ENCODE measurements at places on chromosomes 12 and 14.

- DNase-seq, result no peak
These were observed 33.7 kb downstream of the FOS start for GRCh38 chr14:75312341-75312740.

DNA sequence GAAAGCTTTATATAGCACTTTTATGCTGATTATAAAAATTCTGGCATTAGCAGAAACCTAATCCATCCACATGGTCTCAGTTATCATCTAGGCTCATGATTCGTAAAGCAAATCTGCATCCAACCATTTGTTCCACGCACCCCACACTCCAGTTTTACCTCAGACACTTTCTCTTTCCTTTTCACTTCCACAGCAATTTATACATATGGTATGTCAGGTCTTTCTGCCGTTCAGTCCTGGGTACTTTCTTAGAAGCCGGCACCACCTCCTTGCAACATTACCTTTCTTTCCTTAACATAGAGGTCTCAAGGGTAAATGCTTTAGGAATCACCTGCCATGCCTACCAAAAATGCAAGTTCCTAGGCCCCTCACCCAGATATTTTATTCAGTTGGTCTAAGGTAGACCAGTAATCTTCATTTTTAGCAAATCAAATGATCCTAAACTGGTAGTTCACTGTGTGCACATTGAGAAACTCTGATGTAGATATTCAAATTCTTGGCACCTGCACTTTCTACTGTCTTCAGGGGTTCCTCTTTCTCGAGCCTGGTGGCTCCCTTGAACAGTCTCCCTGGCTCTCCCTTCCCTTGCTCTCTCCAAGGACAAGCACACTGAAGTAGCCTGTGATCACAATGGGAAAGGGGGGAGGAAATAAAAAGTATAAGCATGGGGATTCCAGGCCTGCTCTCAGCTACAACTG is 2.8 kb upstream of the KRAS start:
- DNase-seq, result no peak

GRCh38 chr14:76181546-76181945 is 29.8 kb downstream of the GPATCH2L start:
- no peak for DNase-seq

DNA sequence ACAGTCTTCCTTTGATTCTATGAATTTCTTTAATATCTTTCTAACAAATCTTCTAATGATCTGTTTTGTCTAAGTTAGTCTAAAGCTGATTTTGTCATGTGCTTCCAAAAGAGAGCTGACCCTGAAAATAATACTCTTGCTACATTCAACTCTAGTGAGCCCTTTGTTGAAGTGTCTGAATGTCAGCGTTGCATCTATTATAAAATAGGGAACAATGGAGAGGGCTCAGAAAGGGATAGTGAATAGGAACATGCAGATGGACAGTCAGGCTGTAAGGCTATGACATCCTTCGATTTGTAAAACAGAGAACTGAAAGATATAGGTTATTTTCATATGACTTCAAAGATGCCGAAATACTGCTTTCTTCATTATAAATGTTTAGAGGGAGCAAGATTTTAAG is 304.5 kb downstream of the GALC start:
- DNase-seq, result no peak

DNA sequence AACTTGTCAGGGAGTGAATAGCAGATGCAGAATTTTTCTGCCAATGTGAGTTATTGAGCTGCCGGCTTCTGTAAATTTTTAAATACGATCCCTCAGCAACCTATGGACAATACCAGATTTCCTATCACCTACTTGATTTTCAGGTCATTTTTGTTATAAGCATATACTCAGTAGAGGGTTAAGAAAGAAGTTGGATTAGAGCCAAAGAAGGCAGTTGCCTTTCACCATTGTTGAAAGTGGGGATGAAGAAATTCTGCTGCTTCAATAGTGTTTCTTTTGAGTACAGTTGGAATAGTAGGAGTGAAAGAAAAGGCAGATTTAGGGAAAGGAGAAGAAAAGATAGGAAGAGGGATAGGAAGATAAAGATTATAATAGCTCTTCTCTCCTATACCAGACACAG is 197.1 kb downstream of the ATP23 start:
- no peak for DNase-seq

DNA sequence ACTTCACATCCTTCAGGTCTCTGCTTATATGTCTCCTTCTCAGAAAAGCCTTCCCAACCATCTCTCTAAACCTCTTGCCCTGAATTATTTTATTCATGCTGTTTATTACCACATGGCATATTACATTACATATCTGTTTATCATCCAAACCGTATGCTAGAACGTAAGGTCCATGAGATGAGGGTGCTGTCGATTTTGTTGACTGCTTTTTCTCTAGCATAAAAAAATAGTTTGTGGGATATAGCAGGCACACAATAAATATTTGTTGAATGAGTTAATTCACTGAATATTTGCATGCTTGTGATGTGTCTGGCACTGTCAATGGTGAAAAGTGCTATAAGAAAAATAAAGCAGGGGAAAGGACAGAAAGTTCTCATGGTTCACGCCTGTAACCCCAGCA is 22.9 kb downstream of the SAMD4A start:
- DNase-seq, result no peak

DNA sequence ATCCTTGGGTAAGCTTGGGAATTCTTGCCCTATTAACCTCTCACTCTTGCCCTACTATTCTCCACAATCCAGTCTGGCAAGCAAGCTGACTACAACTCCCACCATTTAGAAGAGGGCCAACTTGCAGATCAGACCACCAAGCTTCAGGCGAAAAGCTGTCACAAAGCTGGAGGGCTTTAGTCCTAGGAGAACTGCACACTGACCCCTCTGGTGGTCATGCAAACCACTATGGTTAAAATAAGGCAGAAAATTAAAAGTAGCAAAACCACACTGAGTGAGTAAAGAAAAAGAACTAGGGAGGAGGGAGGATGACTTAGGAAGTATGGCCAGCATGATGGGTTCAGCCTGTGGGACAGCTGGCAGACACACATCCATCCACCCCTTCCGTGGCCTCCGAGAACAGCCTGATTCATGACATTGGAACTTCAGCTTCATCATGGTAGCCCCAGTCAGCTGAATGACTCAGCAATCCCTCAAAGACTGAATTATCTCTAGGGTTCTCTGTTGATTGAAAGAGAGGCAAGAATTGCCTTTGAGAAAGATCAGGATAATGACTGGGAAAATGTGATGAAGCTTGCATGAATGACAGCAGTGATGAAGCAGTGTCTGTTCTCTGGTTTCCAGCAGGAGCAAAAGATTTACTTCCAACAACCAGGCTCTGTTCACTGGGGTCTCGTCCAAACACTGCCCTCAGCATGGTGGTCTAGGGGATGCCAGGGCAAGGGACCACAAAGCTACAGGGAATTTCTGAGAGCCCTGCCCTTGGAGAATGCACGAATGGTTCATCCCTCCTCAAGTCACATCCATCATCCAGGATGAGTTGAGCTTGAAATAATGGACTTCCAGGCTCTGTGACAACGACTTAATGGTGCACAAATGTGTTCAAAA is 24.4 kb downstream of the PITPNM2 start:
- no peak for DNase-seq

DNA sequence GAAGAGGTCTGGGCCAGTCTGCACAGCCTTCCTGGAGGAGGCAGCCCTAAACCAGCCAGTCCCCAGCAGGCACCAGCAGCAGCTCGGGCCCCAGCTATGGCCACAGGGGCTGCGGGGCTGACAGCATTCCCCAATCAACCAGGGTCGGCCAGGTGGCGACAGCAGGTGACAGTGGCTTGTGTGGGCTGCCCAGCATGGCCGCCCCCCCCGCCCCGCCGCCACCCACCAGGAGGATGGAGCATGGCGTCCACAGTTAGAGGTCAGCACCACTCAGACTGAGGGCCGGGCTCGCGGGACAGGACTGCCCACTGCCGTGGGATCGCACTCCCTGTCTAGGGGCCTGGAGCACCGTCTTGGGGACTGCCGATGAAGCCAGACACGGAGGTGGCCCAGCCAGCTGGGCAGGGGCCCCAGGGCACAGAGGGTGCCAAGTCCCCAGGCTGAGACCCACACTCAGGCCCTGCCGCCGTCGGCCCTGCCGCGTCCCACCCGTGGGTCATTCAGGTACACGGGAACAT is 15.0 kb downstream of the AKT1 start:
- no peak for DNase-seq

- no peak for DNase-seq
These were observed 3.3 kb upstream of the KRT18 start for GRCh38 chr12:52945389-52946232.

DNA sequence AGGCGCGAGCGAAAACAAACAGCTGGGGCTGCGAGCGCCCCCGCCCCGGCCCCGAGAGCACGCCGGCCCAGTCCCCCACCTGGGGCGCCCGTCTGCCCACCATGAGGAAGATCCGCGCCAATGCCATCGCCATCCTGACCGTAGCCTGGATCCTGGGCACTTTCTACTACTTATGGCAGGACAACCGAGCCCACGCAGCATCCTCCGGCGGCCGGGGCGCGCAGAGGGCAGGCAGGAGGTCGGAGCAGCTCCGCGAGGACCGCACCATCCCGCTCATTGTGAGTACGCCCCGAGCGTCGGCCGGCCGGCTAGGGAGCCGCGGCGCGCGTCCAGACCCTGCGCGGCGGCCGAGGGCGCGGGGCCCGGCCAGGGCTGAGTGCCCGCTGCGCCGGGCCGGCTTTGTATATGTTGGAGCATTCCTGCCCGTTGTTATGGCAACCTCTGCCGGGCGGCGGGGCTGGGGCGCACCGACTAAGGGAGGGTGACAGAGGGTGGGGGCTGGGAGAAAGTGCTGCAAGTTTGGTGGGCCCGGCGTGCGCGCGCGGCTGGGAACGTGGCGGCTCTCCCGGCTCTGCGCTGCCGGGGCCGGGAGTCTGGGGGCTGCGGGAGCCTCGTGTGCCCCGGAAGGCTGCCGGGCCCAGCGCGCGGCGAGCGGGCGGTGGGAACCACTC is 367 bp downstream of the GALNT16 start:
- DNase-seq, result no peak

DNA sequence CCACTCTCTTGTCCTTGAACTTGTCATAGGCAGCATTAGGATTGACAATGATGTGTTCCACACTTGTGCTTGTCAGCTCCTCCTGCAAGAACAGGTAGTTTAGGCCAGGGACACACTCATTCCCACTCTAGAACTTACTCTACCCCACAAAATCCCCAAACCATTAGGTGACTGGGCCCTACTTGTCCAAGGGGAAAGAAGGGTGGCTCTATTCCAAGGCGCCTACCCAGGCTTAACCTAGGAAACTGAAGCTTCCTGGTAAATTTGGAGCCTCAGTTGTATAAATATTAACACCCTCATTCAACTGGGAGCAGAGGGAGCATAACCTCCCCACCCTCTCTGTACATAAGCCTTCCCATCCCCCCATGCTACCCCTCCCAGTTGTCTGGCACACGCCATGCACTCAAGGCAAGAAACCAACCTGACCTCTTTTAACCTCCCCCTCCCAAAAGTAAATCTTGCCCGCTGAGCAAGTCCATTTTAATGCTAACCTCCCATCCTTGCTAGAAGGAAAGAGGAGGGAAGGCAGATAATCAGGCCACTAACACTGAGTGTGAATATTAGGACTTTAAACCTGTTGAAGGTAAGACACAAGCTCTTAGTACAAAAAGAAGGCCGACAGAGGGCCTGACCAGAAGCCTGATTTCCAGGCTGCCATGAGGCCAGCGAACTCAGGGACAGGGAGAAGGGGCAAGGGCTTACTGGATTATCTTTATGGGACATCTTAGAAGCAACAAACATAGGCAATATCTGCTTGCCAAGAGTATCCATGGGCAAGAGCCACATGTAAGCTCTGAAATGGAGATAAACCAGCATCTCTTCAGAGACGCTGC is 11.0 kb downstream of the DCTN2 start:
- DNase-seq, result no peak

DNA sequence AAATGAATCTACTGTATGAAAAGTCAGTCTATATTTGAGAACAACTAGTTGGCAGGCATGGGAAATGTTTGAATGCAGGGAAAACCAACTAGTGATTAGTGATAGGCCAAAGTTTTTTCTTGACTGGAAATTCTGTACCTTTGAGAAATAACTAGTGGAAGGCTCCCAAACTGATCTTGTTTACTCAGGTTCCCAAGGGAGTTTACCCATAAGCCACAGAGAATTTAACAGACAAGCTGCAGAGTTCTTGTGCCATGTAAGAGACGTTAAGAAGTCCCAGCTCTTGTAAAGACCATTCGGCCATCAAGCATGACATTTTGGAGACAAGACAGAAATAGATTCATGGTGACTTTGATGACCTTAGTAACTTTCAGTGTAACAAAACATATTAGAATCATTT is 1882.8 kb upstream of the SEL1L start:
- no peak for DNase-seq

GRCh38 chr12:19121449-19122018 is 8.0 kb upstream of the PLEKHA5 start:
- no peak for DNase-seq

Data from stimulated activated CD4-positive, alpha-beta T cell treated with anti-CD3 and anti-CD28 coated beads, TNF-alpha, amount 100 ng/mL, for 4 hours (primary cell).